ENCODE measurements at places on chromosomes 2 and 18.

DNA sequence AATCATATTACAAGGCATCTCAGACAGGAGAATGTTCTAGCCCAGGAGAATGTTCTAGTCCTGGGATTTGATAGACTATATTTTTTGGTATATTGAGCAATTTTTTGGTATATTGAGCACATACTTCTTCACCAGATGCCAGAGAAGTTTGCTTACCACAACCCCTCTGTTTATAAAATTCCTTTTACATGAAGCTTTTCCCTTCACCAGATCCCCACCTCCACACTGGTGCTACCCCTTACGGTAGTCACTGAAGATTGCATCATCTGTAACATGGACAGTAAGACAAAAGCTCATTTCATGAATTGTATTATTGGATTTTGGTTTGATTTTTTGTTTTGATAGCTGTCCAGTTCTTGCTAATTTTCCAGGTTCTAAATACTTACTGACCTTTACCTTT, 7.2 kb upstream of the HNMT start:
- no peak for DNase-seq

DNA sequence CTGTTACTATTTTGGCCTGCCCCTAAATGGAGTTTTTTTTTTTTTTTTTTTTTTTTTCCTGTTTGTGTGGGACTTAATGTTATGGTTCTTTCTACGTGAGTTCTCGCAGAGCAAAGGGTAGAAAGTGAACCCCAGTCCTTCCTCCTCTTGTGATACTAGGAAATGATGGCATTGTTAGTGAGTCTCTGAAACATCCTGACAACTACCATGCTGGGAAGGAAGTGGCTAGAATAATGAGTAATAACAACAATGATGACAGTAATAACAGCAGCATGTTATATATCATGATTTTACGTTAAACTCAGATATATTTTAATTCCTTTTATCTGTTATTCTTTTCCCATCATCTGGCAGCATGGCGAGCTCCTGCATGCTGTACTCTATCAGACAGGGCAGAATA, 216.2 kb upstream of the LINC00305 start:
- DNase-seq, result no peak

- no peak for DNase-seq
These were observed 189.5 kb downstream of the CTIF start for GRCh38 chr18:48728204-48728833.

DNA sequence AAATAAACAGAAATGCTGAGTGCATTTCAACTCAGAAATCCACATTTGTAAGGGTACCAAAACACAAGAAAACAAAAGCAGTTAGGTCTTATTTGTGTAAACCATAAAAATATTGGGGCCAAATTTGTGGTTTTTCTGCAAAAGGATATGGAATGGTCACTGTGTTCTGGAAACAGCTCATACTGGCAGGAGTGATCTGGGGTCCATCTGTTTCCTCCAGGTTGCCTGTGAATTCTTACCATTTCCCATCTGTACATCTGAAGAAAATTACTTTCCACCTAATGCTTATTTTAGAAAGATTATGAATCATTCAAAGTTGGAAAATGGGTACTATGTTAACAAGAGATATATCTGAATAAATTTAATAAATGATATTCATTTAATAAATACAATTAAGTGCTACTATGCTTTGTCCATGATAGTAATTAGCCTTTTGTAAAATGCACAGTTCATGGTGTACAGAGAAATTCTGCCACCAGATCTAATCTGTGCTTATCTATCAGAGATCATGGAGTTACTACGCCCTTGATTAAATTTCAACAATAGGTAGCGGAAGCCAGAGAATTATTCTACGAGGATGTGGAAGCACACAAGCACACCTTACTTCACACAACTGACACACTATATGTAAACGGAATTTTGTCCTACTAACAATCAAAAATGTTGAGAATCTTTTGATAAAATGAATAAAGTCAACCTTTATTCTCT, 10.9 kb downstream of the ALS2 start:
- DNase-seq, result no peak

GRCh38 chr18:39435996-39436395, 1870.4 kb upstream of the CELF4 start:
- no peak for DNase-seq

GRCh38 chr2:12441750-12442475, 274.8 kb upstream of the TRIB2 start:
- no peak for DNase-seq

DNA sequence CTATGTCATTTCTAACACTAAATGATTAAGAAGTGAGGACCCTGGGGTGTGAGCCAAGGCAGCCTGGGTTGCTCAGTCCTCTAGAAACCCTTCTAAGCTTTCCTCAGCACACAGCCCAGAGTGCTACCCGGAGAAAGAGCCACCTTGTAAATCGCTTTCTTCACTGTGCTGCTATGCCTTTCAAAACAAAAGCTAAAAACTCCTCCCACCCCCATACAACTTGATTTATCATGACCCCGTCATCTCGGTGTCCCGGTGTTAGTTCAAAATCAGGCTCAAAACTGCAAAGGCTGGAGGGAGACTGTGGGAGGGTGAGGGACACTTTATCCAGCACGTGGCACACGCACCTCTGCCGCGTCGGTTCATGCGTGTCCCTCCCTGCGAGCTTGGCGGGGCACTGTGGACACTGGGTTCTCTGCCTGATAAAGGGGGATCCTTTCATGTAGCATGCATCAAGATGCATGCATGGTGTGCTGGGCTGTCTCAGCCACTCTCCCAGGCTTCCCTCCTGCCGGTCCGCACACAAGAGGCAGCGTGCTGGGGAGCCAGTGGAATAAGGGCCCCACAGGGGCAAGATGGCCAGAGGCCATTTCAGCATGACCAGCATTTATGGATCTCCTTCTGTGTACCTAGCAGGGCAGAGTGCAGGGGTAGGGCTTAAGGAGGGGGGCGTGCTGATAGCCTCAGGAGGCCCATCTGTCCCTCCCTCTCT, 170.4 kb downstream of the SMAD7 start:
- no peak for DNase-seq

DNA sequence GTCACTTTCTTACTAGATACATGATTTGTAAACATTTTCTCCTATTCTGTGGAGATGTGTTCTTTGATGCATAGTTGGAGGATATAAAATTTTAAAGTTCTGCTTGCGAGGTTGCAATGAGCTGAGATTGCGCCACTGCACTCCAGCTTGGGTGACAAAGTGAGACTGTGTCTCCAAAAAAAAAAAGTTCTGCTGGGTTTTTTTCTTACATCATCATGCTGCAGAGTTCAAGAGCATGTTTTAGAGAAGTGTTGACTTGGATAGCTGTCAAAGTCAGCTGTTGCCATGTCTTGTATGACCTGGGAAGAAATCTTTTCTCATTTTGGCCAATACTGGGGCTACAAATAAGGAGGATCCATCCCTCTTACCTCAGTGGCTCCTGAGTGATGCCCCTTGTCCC, 71.3 kb downstream of the UGGT1 start:
- no peak for DNase-seq

GRCh38 chr2:2507417-2507997, 176.4 kb upstream of the MYT1L start:
- DNase-seq, result no peak

DNA sequence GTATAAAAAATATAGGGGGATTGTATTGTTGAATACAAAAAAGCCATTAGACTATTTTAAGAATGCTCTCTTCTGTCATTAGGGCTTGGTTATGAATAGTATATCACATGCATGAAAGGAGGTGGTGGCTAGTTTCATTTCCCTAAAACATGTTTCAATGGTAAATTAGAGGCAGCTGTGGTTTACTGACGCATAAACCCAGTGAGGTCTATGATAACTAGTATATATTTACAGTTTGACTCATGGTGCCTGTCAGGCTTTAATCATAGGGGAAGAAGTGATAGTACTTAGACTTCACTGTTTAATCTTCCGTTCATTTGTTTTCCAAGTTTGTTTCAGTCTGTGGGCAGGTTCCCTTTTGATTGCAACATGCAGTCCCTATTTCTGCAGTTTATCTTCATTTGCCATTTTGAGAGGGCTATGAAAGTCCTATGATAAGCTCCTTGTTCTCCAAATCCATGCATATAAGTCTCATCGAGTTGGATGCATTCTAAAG, 55.1 kb upstream of the MAP4K3 start:
- DNase-seq, result no peak

DNA sequence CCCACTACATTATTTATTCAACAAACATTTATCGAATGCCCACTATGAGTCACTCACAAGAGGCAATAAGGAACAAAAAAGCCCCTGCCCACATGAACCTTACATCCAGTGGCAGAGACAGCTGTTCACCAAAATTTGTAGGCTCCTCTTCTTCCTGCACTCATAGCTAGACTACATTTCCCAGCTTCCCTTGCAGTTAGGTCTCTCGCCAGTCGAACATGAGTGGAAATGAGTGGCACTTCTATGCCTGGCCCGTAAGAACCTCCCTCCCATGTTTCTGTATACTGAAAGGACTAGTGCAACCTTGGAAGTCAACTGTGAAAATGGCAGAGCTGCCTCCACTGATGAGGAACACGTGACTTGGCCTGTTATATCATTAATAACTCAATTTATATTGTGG, 19.4 kb upstream of the NCOA1 start:
- no peak for DNase-seq

DNA sequence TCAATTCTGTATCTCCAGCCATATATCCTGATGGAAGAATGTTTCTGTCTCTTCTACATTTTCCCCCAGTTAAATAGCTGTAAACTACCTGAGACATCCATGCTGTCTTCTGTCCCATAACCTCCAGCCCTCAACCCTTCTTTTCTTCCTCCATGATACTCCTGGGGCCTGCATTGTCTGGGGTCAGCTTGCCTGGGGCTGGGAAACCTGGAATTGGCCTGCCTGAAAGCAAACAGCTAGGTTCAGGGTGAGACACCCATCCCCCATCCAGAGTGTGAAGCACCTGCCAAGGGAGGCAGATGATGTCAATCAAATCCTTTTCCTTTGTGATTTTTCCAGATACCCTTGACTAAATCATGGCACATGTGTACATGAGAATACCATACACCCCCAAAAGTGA, 313.7 kb upstream of the MGAT5 start:
- DNase-seq, result no peak

DNA sequence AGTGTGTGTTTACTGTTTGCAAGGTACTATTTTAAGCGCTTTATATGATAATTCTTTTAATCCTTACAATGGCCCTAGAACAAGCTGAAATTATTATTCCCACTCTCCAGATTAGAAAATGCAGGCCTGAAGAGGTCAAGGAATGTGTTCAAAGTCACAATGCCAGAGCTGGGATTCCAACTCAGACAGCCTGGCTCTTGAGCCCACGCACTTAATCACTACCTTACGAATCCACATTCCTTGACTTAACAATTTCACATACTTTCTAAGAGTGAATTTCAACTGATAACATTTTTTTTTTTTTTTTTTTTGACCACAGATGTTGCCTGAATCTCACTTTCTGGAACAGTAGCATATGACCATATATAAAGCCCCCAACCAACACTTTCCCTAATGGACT, 400.3 kb downstream of the NCKAP5 start:
- no peak for DNase-seq

GRCh38 chr2:199019898-199020507, 437.7 kb downstream of the SATB2 start:
- DNase-seq, result no peak

DNA sequence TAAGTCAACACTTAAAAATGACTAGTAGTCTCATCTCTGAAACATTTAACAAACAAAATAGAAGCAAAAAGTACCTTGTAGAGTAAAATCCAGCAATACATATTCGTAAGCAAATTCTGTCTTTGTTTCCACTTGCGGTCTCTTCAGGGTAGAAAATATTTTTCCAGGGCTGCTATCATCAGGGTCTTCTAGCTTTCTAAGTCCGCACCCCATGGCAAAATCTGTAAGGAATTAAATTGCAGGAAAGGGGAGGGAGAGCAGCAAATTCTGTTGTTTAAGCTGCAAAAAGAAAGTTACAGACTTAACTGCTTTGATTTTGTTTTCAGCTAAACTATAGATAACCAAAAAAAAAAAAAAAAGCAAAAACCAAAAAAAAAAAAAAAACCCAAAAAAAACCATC, at the start of gene RFTN2:
Gene RFTN2, minus strand, starts transcription at position 342 of the 400 bp plus-strand sequence. Its CDS starts 129 bp downstream, at position 213.
- no peak for DNase-seq

GRCh38 chr2:18432999-18433398, 127.5 kb downstream of the RDH14 start:
- no peak for DNase-seq

DNA sequence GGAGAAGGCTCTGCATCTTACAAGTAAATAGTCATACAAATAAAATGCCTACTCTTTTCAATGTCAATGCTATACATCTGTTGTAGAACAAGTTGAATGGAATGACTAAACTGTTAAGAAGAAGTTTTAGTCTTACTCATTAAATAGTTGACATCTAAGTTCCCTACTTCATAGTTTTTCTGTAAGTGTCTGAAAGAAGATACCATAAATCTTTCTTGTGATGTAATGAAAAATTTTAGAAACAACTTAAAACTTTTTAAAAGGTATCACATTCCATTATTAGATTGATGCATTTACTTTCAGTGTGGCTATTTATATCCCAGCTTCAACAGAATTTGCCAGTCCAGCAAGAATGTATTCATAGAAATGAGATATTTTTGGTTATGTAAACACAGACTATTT, 185.2 kb upstream of the EPC2 start:
- no peak for DNase-seq

DNA sequence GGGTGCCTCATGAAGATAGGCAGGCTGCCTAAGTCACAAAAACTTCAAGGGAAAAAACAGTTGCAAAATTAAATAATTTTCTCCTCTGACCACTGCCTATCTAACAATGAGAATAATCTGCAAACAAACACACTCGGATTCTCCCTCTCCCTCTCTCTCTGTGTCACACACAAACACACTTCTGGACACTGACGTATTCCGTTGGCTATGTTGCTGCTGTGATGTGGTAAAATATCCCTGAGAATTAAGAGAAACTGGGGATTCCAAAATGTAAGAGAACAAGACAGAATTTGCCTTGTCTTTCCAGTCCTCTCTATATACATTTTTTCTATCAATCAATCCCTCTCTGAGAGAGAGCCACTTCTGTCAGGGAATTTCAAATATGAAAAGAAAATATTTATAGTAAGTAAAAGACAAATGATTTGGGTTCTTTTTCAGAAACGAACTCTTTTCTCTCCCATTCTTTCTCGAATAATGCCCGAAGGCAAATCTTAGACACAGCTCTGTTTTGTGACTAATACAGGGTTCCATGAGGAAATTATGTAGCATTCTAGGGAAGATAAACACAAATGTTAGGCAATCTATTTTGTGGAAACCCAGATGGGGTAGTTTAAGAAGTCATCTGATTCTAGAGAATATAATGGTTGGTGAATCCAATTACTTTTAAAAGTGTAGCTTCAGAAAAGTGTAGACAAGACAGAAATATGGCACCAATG, 310.3 kb upstream of the CYP26B1 start:
- no peak for DNase-seq

DNA sequence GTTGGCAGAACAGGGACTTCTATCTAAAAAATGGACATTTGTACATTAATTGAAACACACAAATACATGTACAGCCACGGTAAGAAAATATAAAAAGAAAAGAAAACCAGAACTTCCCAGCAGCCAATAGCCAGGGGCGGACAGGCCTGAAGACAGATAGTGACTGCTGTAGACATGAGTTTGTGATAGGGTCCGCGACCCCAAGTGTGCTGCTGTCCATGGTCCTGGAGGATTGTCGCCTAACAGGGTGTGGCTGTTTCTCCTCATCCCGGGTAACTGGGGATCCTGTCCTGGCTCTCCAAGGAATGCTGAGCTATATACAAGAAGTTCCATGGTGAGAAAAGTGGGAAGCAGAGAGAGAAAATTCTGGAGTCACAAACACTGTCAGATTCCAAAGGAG, 266.5 kb upstream of the SALL3 start:
- no peak for DNase-seq
